ENCODE measurements at places on chromosomes 16 and 17. TPM values are rescaled to one million over a fixed set of nuclear protein-coding genes. Genes with fewer than 3 reads are reported as not detected.

The NXN gene
- 93.6 TPM for total RNA-seq

The LLGL2 gene
- total RNA-seq = 90.4 TPM

The CDH11 gene
- total RNA-seq = 5.4 TPM

The KRT27 gene
- total RNA-seq = not detected

The TBX21 gene
- total RNA-seq = not detected

The DDX5 gene
- 869 TPM for total RNA-seq

The CBFA2T3 gene
- total RNA-seq = 2.9 TPM

The NACA2 gene
- not detected for total RNA-seq

- peak; percentile 72 for DNase-seq
Measured at GRCh38 chr17:49875685-49876084, 27.8 kb upstream of the TAC4 start.

GRCh38 chr17:79414793-79415211 is 196.0 kb downstream of the RBFOX3 start:
- no peak for DNase-seq

DNA sequence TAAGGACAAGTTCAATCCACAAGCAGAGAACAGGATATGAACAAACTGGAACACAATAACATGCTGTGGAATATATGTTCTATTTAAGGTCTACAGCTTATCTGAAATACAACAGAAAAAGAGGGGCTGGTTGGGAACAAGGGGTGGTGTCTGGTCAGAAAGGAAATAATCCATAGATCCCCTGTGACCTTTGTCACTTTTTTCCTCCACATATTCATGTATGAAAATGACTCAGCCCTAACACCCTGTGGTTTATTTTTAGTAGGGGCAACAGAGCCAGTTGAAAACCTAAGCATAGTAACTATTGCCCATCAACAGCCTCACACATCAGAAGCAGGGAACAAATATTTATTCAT is 12.3 kb upstream of the SPAG9 start:
- DNase-seq = no peak

DNA sequence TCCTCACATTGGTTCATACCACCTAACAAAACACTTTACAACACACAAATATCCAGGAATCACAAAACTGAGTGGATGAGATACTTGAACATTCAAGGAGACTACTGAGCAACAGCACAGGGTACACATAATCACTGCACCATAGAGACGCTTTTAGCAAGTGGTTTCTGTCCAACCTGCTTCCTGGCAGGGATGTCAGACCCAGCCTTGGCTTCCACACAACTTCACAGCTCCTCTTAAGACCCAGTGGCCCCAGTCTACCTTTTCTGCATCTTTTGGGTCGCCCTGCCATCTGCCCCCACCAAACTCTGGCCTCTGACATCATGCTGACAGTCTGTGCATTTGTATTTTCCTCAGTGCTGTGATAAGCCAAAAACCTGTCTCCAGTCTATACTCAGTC is 5.9 kb upstream of the CORO6 start:
- DNase-seq = no peak

DNA sequence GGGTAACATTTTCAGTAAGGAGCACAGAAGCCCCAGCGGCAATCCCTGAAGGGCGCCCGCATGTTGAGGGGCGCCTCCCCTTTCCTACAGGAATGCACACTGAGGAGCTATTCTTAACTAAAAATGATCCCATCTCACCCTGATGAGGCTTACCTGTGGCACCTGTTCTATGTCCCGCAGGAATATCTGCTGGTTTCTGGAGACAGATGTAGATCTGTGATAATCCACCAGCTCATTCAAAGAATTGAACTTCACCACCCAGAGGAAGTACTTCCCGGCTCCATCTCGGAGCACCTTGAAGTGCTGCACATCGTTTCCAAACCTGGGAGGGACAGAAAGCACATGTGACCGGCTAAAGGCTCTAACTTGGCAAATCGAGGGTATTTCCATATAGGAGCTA is 32.3 kb upstream of the SLC25A19 start:
- no peak for DNase-seq

GRCh38 chr17:7873051-7873450 is 15.2 kb downstream of the CYB5D1 start:
- no peak for DNase-seq

GRCh38 chr17:28169621-28170349 is 127.3 kb downstream of the NLK start:
- DNase-seq = no peak

- no peak for DNase-seq
Measured at GRCh38 chr16:63568164-63568563, 1531.9 kb upstream of the CDH8 start.

- no peak for DNase-seq
Measured at GRCh38 chr16:57266531-57267260, 17.8 kb downstream of the PLLP start.

DNA sequence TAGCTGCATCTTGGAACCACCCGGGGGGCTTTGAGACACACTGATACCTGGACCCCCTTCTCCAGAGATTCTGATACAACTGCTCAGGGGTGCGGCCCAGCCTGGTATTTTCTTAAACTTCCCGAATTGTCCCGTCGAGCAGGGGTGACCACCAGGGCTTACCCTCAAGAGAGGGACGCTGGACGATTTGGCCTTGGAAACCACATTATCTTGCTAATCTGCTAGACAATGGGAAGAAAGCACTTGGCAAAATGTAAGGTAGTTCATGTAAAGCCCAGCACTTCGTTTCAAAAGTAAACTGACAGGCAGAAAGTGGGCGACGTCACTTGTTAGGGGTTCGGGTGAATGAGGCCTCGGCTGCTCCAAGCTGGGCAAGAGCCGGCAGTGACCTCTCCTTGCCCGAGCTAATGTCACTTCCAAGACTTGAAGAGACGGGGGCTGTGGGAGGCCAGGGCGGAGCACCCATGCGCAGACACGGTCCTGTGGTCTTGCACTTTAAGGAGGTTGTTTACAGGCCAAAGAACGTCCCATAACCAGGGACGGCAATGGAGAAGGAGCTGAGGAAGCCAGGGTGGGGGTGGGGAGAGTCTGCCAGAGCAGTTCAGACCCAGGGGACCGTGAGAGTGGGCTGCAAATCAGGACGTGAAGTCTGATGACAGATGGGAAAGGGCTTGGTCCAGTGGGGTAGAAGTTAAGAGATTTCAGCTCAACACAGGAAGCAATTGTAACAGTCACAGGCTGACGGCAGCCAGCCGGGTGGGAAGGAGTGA is 152.7 kb upstream of the GSE1 start:
- no peak for DNase-seq

GRCh38 chr17:80738020-80738808 is 193.6 kb downstream of the RPTOR start:
- DNase-seq = no peak

DNA sequence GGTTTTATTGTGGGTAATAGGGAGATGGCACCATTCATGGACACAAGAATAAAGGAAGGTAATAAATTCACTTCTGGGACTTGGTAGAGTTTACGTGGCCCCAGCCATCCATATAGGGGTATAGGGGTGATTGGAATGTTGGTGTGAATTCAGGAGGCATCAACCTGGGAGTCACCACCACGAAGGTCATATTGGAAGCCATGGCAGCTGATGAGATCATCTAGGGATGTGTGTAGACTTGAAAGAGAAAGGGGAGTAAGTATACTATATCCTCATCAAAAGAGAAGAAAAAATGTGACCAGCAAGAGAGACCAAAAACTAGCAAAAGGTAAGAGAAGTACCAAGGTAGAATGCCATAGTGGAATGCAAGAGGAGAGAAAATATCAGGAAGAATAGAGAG is 26.6 kb upstream of the GINS3 start:
- DNase-seq = no peak

GRCh38 chr17:44967907-44968224 is 237 bp downstream of the C1QL1 start:
- no peak for DNase-seq

GRCh38 chr16:7390974-7391373 is 58.3 kb downstream of the RBFOX1 start:
- DNase-seq = no peak

GRCh38 chr17:77724876-77725615 is 233.5 kb upstream of the TNRC6C start:
- DNase-seq = peak; percentile 35

DNA sequence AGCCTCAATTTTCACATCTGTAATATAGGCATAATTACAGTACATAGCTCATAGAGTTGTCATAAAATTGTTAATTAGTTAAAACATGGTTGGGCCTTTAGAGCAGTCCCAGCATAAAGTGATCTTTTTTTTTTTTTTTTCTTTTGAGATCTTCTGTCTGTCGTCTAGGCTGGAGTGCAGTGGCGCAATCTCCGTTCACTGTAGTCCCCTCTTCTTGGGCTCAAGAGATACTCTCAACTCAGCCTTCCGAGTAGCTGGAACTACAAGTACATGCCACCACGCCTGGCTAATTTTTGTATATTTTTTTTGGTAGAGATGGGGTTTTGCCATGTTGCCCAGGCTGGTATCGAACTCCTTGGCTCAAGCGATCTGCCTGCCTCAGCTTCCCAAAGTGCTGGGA is 31.0 kb downstream of the RND2 start:
- DNase-seq = no peak

- DNase-seq = no peak
Measured at GRCh38 chr16:85762970-85763369, 12.1 kb upstream of the C16orf74 start.

DNA sequence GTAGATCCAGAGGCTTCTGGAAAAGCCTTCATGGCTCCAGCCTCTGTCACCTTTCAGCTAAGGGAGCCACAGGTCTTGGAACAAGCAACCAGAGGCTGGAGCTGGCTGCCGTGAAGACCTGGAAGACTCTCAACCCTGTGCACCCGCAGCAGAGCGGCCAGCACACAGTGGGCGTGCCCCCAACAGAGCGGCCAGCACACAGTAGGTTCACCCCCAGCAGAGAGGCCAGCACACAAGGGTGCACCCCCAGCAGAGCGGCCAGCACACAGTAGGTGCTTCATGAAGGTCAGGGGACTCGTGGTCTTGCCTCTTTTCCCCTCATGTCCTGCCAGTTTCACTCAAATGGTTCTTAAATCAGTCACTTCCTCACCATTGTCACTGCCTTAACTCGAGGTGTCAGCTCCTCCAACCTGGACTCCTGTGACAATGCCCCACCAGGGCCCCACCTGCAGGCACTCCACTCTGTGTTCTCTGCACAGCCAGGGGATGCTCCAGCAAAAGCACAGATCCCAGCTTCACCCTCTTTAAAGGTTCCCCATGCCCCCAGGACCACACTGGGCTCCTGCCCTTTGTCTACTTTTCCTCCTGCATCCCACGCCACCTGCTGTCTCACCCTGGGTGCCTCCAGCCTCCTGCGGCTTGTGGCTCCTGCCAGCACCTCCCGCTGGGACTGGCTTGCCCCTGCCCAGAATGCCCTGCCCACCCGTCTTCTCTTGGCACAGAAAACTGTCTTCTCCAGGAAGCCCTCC is 42.4 kb upstream of the DOC2B start:
- no peak for DNase-seq
